BE2C (cell line): ENCODE measurements at places on chromosomes 1 and 21.

- DNase-seq, result no peak
Observed at GRCh38 chr1:112960384-112960783, 4.4 kb upstream of the SLC16A1 start.

DNA sequence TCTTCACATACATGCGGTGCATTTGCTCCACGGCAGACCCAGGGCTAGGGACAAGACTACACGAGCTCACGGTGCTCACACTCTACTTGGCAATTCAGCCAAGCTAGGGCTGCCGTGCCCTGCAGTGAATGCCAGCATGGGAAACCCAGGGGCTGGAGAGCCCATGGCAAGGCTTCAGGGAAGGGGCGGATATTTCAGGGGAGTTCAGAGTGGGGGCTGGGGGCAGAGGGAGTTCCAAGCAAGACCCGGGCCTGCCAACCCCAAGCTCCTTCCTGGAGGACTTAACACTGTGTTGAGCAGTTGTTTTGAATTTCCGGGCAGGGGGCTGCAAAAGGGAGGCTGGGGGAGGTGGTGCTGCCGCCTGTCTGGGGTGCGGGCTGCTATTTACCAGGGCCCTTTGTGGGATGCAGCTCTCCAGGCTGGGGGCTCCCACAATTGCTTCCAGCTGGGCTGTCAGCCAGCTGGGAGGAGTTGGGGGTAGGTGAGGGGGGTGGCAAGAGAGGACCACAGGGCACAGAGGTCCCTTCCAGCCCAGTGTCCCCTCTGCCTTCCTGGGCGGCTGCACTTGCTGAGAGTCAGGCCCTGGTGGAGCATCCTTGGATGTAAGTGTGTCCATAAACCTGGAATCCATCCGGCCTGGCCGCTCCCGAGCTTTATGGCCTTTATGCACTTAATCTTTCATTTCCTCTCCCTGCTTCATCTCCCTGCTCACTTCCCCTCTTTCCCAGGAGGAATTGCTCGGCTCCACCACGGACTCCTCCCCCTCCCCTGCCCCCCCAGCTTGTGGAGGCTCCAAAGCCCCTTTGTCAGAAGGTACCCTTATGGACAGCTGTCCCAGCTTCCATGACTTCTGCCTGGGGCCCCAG, 55.8 kb upstream of the SSBP3 start:
- DNase-seq, result no peak

GRCh38 chr1:29688471-29689365, 452.4 kb downstream of the PTPRU start:
- DNase-seq, result no peak

GRCh38 chr1:177448036-177448615, 277.4 kb downstream of the BRINP2 start:
- DNase-seq, result no peak

GRCh38 chr1:54070171-54070837, 16.9 kb downstream of the TCEANC2 start:
- DNase-seq, result no peak

DNA sequence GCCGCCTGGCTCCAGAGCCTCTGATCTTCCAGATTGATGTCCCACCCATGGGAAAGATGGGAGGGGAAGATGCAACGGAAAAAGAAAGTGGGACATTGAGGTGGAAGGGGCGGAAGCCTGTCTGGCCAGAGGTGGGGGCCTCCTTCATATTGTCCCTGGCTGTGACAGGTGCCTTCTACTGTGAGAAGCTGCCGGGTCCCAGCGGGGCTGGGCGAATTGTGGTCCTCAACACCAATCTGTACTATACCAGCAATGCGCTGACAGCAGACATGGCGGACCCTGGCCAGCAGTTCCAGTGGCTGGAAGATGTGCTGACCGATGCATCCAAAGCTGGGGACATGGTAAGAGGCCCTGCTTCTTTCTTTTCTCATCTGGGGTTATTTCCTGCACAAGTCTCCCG, 5.6 kb upstream of the XKR8 start:
- DNase-seq, result no peak

- peak; percentile 38 for DNase-seq
Observed at GRCh38 chr1:225655509-225656258, 2.8 kb upstream of the ENAH start.

- no peak for DNase-seq
Observed at GRCh38 chr1:58062635-58063034, 483.9 kb downstream of the OMA1 start.

- DNase-seq, result no peak
Observed at GRCh38 chr21:39000496-39000895, 182.8 kb downstream of the PSMG1 start.

DNA sequence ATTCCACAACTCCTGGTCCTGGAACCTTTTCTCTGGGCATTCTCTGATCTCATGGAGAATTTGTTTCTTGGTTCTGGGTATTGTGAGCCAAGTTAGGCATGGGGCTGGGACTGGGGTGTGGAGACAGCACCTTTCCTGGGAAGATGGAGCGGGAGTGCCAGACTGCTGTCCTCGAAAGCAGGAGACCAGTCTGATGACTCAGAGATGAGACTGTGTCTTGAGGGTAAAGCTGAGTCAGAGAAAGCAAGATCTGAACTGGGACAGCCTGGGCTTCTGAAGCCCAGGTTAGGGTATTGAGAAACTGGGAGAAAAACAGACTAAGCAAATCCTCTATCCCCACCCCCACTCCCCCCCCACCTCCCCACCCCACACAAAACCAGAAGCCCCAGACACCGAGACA, 2.2 kb upstream of the KANK4 start:
- no peak for DNase-seq

DNA sequence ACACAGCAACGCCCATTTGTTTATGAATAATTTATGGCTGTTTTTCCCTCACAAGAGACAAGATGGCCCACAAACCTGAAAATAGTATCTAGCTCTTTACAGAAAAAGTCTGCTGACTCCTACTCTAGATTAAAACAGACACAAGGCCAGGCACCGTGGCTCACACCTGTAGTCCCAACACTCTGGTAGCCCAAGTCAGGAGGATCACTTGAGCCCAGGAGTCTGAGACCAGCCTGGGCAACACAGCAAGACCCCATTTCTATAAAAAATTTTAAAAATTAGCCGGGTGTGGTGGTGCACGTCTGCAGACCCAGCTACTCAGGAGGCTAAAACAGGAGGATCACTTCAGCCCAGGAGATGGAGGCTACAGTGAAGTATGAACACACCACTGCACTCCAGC, 34.6 kb downstream of the LUZP1 start:
- no peak for DNase-seq

- DNase-seq, result no peak
Observed at GRCh38 chr1:172356620-172357019, 63.9 kb upstream of the C1orf105 start.

DNA sequence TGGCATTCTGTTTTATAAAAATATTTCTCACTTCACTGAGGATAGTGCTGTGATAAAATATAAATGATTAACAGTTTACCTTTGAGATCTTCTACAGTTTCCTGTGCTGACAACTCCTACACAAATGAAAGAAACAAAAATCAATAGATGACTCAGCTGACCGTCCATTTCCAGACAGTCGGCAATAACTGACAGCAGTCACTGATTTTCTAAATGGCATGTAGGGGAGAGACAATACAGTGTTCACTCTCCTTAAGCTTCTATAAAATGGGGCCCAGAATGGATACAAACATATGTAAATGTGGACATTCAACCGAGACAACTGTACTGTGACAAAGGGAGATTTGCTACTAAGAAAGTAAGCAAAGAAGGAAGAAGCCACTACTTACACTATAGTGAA, 34.3 kb downstream of the PCNX2 start:
- no peak for DNase-seq
